ENCODE measurements at places on chromosomes 1 and 21. TPM values are rescaled to one million over a fixed set of nuclear protein-coding genes. Genes with fewer than 3 reads are reported as not detected.

DNA sequence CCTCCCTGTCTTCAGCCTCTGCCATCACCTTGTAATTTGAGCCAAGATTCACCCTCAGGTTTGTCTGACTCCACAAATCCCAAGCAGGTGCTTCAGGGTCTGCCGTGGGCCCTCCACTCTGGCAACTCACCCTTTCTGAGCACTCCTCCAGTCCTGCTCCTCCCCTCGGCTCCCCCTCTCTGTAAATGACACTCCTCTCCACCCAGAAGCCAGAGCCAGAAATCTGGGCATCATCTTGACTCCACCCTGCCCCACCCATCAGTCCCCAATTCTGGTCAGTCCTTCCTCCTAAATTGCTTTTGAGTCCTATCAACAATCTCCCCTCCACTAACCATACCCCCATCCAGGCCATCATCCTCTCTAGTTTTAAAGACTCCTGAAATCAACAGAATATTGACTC lies 40.5 kb downstream of the RCSD1 start:
- no peak for DNase-seq

AMY1C gene
- 0.60 TPM for total RNA-seq

BRINP3 gene
- not detected for total RNA-seq

DNA sequence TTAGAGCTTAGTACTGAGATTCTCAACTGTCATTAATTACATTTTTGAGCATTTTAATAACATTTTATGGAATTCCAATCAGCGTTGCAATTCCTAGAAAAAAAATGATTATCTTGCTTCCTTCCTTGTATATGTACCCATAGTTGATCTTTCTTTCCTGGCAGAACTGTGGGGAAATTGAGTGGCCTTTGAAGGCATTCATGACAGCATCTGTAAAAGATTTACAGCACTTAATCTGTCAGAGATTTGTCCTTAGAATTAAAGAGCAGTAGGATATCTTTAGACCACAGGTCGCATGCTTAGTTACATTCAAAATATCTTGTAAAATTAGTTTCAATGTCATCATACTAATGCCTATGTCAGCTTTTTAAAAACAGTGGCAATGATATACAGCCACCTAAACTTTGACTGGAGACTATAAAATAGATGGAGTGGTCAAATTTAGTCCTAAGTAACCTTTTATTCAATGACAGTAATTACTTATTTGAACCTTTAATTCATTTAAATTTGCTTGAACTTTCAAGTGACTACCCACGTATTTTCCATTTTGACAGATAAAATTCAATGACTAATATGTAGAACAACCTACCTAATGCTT lies 692.0 kb downstream of the NCAM2 start:
- DNase-seq, result no peak

DARS2 gene
- 13.7 TPM for total RNA-seq

GRCh38 chr1:234826352-234826751 lies 216.4 kb upstream of the IRF2BP2 start:
- no peak for DNase-seq

- no peak for DNase-seq
Observed at GRCh38 chr1:198363625-198364151, 176.8 kb downstream of the ATP6V1G3 start.

LYPD8 gene
- total RNA-seq, result not detected

- no peak for DNase-seq
Observed at GRCh38 chr1:51643362-51643761, 26.5 kb downstream of the OSBPL9 start.

NMNAT1 gene
- total RNA-seq, result 13.7 TPM

DNA sequence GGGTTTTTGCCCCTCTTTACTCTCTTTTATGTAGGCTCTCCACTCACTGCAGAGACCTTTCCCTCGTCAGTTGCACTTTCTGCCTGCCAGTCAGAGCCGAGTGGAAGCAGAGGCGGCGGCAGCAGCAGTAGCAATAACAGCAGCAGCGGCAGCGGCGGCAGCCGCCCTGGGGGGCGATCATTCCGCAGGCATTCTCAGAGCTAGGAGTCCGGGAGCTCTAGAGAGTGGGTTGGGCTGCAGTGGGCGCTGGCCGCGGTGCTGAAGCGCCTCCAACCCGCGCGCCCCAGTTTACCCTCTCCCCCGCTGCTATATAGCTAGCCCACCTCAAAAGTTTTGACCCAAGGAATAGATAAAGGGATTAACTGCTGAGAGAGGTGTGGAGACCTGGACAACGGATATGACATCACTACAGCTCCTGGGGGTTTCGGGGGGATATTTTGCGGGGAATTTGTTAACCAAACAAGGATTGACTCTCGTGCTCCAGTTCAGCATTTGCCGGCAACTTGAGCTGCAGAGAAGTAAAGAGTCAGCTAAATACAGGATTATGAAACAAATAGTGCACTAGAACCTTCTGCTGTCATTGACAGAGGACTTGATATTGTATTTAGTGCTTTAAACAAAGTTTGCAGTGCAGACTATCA lies at the start of gene OLFM3:
TSS of gene OLFM3 (minus strand) at position 102 of the 641 bp plus-strand sequence.
- no peak for DNase-seq

GJA4 gene
- 13.0 TPM for total RNA-seq

ASAP3 gene
- total RNA-seq, result 130 TPM

ZNF695 gene
- not detected for total RNA-seq

DNA sequence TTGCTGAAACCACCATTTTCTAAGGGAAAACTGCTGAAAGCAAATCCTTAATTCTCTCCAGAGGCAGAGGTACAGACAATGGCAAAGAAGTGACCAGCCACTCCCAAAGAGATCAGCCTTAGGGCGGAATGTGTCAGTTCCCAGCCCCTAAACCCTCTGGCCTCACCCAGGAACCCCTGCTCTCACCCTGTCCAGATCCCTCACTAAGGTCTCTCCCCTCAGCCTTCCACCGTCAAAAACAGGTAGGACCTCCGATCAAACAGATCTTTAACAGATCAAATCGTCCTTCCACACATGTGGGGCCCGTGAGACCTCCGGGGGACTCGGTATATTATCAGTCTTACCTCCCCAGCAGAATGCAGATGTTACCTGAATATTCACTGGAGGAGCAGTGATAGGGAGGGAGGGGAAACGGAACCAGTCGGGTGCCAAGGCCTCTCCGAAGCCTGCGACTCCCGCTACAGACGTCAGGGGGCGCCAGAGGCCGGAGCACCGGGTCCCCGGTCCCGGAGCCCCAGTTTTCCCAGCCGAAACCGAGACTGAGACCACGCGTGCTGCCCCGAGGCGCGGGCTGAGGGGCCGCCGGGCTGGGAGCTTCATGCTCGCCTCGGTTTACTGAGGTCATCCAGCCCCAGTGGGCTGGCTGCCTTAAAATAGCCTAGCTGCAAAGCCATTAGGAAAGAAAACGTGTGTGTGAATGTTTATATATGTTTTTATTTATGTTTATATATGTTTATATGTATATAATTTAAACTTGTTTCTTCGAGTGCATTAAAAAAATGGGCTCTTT lies 23.6 kb downstream of the GPA33 start:
- no peak for DNase-seq

DNA sequence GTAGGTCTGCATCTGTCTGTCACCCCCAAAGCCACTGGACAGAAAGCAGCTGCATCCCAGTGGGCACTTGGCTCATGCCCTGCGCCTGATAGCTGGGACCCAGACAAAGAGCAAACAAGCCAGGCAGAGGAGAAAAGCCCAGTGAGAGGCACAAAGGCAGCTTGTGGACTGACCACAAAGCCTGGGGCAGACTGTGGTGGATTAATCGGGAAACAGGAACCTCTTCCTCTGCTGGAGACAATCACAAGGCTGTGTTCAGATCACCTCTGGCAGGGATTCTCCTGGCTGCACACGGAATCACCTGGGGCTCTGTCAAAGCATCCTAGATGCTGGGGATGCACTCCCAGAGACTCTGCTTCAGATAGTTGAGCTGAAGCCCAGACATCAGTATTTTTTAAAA lies 15.2 kb upstream of the GJB5 start:
- no peak for DNase-seq

GRCh38 chr1:34781844-34782391 lies 904 bp downstream of the GJB3 start:
- peak; percentile 59 for DNase-seq

GRCh38 chr1:20442920-20443625 lies 42.9 kb downstream of the CAMK2N1 start:
- peak; percentile 50 for DNase-seq

DNA sequence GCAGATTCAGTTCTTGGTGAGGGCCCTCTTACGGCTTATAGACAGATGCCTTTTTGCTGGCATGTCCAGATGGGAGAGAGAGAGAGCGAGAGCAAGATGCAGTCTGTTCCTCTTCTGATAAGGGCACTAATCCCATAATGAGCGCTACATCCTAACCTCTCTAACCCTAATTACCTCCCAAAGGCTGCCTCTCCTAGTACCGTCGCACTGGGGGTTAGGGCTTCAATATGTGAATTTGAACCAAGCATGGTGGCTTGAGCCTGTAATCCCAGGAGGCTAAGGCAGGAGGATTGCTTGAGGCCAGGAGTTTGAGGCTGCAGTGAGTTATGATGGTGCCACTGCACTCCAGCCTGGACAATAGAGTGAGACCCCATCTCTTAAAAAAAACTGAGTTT lies 10.5 kb upstream of the SDE2 start:
- no peak for DNase-seq

DNA sequence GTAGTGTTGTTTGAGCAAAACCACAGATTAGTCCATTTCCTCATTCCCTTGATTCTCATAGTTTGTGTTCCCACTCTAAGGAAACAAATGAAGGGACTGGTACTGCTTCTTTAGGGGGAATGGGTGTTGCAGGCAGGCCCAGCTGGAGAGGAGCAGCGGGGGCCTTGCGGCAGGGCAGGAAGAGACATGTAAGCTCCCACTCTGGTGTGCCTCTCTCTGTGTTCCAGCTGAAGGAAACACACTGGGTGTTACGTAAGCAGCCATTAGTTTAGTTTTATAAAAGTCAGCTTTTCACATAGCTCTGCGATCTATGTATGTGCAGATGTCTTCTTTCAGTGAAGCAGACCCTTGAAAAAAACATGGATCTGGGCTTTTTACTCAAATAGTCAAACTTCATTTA lies 99.5 kb downstream of the CACHD1 start:
- DNase-seq, result no peak

- DNase-seq, result no peak
Observed at GRCh38 chr1:39927538-39927937, 25.8 kb upstream of the MYCL start.

- no peak for DNase-seq
Observed at GRCh38 chr1:68149110-68149798, 83.1 kb downstream of the WLS start.
